ENCODE measurements at places on chromosomes 3 and 15.

- DNase-seq = no peak
These were observed 1.2 kb downstream of the SLC12A6 start for GRCh38 chr15:34336231-34336990.

DNA sequence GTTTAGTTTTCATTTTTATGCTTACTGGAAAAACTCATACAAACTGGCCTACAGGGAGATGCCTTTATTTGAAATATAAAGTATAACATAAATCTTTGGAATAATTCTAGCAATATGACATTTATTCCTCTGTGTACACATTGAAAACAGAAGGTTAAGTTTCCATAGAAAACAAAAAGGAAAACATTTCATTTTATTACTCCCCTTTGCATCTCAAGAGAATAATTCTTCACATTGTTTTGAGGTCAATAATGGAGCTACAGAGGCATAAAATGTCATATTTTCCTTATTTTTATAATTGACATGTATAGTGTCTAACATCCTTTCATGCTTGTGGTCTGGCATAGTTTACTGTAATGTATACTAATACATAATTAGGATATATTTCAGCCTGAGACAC lies 187.6 kb upstream of the AGTR1 start:
- no peak for DNase-seq

DNA sequence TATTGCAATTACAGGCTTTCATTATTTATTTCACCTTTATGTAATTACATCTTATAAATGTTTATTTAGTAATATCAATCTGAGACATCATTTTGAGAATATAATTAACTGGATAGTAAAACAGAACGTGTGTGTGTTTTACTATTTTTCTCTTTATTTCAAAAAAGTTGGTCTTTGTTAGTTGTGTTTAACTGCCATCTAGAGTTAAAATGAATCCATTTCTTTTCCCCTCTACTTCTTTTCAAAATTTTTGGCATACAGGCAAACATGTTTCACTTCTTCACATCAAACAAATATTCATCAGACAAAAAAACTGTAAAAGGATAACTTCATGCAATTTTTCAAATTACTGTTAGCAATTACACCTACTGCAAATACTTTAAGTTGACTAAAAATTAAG lies 61.1 kb downstream of the FEZF2 start:
- DNase-seq = no peak

DNA sequence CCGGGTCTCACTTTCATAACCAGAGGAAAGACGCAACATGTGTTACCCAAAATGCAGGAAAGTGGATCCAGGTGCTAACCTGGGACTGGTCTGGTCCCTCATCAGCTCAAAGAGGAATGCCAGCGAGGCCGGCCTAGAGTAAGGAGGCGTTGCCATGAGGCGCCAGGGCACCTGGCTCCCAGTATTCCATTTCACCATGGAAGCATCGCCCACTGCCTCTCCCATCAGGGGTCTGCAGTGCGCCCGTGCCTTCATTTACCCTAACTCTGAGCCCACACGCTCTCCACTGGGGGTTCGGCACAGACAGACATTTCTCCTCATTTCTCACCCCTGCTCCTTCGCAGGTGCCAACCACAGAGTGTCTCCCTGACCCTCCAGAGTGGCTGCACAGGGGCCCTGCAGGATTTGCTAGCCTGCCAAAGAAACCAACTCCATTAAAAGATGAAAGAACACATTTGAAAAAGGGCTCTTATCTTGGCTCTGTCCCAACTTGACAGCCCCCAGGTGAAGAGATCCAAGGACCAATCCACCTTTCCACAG lies 61.5 kb downstream of the ABTB1 start:
- DNase-seq = no peak

GRCh38 chr3:190127195-190127594 lies 6.5 kb upstream of the P3H2 start:
- no peak for DNase-seq

DNA sequence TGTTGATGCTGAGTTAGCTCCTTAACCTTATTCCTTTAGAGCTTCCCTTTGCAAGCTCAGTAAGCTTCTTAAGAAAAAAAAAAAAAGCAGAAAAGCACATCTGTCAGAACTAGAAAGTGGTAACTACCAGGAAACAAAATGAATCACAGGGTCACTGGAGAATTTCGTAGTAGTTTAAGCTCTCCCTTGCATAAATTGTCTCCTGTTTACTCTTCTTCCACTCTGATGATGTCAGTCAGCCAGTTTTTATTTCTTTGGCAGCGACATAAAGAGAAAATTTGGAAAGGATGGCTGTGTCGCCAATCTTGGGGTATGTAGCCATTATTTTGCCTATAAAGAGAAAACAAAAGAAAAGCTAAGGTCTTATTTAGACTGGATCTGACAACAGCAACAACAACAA lies 3.2 kb upstream of the GABRR3 start:
- DNase-seq = no peak

- DNase-seq = no peak
These were observed 499.5 kb downstream of the NTRK3 start for GRCh38 chr15:87757084-87757483.

DNA sequence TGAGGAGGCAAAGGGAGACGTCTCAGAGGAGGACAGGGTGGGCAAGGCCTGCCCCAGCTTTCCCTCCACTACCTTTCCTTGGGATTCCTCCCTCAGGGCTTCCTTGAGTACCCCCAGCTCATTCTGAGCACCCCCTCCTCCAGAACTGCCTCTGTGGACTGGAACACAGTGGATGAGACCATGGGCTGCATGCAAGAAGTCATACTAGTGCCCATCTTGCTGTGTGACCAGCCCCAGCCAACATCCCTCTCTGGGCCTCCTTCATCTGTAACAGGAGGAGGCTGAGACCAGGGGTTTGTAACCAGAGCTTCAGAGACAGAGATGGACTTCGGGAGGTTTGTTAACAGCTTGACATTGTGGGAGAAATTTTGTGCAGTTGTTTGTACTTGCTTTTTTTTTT lies 25.6 kb downstream of the FEM1B start:
- DNase-seq = no peak

DNA sequence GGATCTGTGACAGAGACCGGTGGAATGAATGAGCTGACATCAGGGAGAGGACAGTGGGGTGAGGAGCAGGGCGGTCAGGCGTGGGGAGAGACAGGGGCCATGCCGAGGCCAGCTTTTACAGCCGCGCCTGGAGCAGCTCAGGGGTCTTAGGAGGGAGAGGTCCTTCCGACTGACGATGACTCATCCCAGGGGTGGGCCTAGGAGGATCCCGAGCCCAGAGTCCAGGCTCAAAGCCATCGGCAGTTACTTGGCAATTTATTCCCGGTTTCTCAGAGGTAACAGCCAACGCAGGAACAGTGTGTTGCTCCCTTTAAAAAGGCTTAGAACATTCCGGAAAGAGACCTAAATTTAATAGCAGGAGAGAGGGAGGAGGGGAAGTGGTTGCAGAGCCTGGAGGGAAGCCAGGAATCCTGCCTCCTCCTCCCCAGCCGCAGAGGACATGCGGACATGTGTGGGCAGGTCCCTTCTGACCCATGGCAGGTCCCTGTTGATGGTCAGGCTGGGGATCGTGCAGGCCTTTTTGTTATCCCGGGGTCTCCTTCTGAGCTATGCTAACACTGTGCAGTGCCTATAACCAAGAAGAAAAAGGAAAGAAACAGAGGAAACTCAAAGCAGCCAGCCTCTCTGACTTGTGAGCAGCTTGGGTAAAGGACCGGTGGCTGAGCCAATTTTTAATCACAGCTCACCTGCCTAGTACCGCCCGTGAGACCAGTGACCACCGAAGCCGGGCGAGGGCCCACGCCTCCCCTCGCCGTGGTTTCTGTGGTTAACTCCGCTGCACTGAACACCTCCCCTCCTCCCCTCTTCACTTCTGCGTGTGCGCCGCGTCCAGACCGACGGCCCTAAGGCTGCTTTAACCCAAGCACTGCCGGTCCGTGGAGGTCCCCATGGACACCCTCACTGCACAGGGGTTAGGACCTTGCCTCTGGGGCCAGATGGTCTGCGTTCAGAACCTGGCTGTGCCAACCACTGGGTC lies 392.4 kb upstream of the PROK2 start:
- DNase-seq = peak; percentile 59

DNA sequence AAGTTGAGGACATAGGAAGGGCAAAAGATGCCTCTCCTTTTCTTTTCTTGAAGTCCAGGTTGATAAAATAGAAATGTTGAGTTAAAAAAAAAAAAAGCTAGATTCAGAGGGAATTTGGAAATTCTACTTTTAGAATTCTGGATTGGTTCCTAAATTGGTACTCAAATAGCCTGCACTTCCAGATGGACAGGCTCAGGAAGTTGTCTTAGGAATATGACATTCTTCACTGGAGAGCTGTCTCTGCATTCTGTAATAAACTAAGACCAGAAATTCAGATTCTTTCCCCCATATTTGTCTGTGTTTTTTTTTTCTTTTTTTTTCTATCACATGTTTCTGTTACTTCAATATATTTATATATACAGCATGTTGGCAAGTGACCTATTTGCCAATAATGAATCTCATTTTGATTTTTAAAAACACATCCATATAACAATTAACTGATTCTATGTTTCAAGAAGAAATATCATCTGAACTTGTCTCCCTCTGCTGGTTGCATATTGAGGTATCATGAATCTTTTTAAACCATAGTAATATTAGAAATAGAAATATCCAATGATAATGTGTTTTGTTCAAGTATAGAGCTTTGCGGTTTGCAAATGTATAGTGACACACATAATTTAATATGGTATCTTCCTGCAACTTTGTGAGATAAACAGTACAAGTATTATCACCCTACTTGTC lies 8.5 kb upstream of the LSAMP start:
- peak; percentile 38 for DNase-seq

- no peak for DNase-seq
These were observed 4.9 kb downstream of the FLNB start for GRCh38 chr3:58013099-58013498.

DNA sequence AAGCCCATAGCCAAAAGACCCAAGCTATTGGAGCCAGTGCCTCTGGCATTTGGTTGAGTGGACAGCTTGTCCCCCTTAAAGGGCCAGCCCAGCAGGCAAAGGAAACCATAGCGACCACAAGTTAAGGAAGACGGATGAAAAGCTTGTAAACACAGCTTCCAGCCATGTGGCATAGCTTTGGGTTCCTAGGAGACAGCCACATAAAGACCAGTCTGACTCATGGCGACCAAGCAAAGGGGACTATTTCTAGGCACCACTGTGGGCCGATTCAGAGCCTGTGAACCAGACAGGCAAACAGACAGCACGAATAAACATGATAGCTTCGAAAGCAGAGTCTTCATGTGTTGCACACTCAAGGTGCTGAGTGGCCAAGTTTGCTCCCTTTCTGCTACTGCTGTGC lies 30.5 kb upstream of the SRGAP3 start:
- DNase-seq = peak; percentile 82

GRCh38 chr3:126448136-126448892 lies 27.4 kb downstream of the ZXDC start:
- no peak for DNase-seq

DNA sequence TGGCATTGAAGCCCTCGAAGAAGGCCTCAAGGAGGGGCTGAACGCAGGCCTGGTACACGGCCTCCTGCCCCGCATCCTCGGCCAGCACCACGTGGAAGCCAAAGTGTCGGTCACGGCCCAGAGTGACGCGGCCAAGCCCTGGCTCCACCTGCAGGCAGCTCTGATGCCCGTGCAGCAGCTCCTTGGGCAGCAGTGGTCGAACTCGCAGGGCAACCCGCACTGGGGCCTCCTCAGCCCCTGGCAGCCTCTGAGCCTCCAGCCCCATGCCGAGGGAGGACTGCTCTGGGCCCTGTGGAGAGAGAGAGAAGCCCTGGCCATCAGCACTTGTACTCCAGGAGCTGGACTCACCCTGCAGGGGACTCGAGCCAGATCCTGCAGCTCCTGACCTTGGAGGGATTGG lies 2.6 kb downstream of the KIF7 start:
- DNase-seq = no peak

DNA sequence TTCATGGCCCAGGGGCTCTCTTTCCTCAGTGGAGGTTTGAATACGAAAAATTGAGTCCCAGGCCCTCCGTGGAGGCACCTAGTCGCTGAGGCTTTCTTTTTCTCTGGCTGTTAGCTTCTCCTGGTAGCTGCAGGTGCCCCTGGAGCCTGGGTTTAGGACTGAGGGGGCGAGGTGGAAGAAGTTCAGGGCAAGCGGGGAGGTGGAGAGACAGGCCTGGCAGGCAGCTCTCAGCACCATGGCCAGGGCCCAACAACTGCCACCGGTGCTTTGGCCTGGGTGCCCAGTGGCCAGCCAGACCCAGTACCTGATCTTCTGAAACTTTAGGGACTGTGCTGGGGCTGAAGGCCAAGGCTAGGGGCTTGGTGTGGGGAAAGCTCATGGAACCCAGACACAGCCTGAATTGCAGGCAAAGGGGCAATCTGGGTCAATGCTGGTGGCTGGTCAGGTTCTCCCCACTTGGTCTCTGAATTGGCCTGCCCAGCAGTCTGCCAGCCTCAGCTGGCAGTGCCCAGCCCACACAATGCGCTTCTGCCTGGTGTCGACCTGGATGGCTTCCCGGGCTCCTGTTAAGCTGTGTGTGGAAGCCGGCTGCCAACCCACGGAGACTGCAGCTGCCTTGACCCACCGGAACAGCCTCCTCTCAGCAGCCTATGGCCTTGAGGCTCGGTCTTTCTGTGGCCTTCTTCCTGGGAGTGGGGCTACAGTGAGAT lies 30.3 kb upstream of the POLG start:
- peak; percentile 81 for DNase-seq

Measured in Ammon's horn (tissue), 1 donor.